ENCODE measurements at places on chromosomes 5 and 9. TPM values are rescaled to one million over a fixed set of nuclear protein-coding genes. Genes with fewer than 3 reads are reported as not detected.

- DNase-seq: no peak
Observed at GRCh38 chr5:90384389-90384788, 25.2 kb downstream of the CETN3 start.

- peak; percentile 39 for DNase-seq
Observed at GRCh38 chr9:93678199-93679019, 102.0 kb downstream of the PHF2 start.

DNA sequence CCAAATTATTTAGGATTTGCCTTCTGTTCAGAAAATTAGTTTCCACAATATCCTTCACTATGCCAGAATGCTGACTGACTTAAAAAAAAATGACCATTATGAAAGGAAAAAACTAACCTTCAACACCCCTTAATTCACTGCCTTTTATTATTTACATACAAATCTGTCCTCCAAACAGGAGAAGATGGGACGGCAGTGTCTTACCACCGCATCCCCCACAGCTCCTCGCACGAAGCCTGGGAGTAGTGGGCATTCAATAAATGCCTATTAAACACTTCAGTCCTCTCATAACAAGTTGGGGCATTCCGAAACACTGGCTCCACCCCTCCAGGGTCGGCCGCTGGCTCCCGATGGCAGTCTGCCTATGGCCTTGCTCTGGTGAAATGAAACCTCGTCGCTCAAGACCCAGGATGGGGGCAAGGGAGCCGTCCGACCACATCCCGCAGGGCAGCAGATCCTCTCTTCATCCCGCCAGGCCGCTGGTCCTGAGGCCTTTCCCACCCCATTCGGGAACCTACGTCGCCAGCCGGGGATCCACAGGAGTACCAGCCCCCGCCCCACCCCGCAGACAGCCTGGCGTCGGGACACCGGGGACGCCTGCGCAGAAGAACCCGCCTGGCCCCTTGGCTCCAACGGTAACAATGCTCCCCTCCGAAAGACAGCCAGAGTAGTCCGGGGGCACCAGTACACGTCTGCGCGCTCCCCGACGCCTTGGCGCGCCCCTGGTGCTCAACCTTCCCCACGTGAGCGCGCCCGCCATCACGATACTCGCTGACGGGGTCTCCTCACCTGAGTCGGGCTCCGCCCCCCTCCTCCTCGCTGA is 613 bp downstream of the ZBTB5 start:
- DNase-seq: peak; percentile 74

- no peak for DNase-seq
Observed at GRCh38 chr9:72982146-72982799, 29.4 kb upstream of the ALDH1A1 start.

DNA sequence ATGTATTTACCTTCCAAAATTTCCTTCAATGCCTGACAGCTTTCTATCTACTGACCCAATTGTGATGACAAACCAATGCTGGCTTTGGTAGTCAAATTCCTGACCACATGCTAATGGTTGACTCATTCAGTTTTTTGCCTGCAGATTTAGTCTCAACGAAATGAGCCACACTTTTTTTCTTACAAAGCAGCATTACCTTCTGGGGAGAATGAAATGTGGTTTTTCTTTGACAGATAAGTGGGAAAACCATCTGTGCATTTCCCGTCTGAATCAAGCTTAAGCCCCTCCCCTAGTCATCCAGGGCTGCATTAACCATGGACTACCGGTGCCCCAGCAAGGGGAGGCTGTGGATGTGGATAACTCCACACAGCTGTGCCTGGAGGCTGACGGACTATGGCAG is 99.6 kb upstream of the TAF11L2 start:
- DNase-seq: no peak

- DNase-seq: no peak
Observed at GRCh38 chr9:96646081-96646991, 8.8 kb downstream of the PRXL2C start.

GRCh38 chr5:142445266-142445665 is 120.4 kb upstream of the SPRY4 start:
- DNase-seq: no peak

- no peak for DNase-seq
Observed at GRCh38 chr5:180823346-180823745, 20.7 kb upstream of the MGAT1 start.

The TAF11L6 gene
- total RNA-seq: not detected

DNA sequence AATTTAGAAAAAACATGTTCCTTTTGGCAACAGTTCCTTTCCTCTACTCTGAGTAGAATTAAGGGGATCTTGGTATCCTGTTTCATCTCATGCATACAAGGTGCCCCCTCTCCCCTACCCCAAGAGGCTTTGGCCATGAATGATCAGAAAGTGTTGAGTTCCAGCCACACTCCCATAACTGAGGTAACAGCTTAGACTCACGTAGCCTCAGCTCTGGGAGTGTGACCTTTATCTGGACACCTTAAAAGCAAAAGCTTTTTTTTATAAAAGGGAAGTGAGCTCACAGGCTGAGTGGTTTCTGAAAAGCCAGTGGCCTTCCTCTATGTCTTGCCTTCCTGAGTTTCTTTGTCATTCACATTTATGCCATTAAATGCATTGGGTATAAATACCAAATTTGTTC is 900 bp upstream of the HAVCR2 start:
- DNase-seq: no peak

Measured in breast epithelium (tissue), 4 donors.